ENCODE measurements at places on chromosomes 6 and 20. TPM values are rescaled to one million over a fixed set of nuclear protein-coding genes. Genes with fewer than 3 reads are reported as not detected.

GRCh38 chr6:50185006-50185405 lies 135.3 kb upstream of the DEFB112 start:
- no peak overlapping the region for H3K27ac ChIP-seq
- no peak overlapping the region for H3K4me3 ChIP-seq

- no peaks in the 10 kb centered on the region for H3K4me1 ChIP-seq
- H3K4me3 ChIP-seq: no peak overlapping the region
- H3K27me3 ChIP-seq: no peaks in the 10 kb centered on the region
- DNase-seq: no peak
- H3K36me3 ChIP-seq: peaks cover 82% of the 10 kb centered on the region
Observed at GRCh38 chr20:49248879-49249665, 28.8 kb downstream of the ZNFX1 start.

Gene SAMD5
- total RNA-seq: not detected

Gene IMPG1
- not detected for total RNA-seq

DNA sequence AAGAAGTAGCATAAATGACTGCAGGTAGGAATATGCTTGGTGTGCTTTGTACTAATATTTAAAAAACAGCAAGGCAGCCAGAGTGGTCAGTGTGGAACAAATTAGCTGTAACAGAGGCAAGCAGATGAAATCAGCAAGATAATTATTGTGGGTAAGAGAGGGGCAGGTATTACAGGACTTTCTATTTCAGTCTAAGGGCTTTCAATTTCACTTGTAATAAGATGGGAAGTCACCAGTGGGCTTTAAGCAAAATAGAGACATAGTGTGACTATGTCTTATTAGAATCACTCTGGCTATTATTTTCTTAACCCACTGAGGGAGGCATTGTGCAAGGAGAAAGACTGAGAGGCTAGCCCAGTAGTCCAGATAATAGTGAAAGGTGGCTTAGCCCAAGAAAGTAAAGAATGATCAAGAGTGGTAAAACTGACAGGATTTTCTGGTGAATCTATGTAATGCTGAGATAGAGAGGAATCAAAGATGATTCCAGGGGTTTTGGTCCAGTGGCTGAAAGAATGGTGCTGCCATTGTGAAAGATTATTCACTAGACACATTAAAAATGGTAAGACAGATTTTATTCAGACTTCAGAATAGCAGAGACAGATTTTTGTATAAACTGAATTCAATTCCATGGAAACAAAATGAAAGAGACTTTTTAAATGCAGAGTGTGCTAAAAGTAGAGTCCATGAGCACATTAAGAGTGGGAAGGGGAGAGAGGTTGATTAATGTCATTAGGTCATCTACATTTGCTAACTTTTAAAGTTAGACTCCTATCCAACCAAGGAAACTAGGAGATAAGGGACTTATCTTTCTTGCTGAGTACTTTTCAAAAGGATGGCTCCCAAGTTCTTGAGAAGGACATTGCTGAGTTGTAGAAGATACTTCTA lies 1136.0 kb downstream of the HACE1 start:
- no peak overlapping the region for H3K27ac ChIP-seq
- no peak for DNase-seq
- no peak overlapping the region for H3K4me3 ChIP-seq
- H3K27me3 ChIP-seq: no peaks in the 10 kb centered on the region
- no peaks in the 10 kb centered on the region for H3K4me1 ChIP-seq
- no peaks in the 10 kb centered on the region for H3K36me3 ChIP-seq

GRCh38 chr20:43191946-43192863 lies 2.5 kb upstream of the PTPRT start:
- peaks cover 5% of the 10 kb centered on the region for H3K27me3 ChIP-seq
- no peak for DNase-seq
- no peaks in the 10 kb centered on the region for H3K36me3 ChIP-seq

Gene SLC35D3
- total RNA-seq: not detected

DNA sequence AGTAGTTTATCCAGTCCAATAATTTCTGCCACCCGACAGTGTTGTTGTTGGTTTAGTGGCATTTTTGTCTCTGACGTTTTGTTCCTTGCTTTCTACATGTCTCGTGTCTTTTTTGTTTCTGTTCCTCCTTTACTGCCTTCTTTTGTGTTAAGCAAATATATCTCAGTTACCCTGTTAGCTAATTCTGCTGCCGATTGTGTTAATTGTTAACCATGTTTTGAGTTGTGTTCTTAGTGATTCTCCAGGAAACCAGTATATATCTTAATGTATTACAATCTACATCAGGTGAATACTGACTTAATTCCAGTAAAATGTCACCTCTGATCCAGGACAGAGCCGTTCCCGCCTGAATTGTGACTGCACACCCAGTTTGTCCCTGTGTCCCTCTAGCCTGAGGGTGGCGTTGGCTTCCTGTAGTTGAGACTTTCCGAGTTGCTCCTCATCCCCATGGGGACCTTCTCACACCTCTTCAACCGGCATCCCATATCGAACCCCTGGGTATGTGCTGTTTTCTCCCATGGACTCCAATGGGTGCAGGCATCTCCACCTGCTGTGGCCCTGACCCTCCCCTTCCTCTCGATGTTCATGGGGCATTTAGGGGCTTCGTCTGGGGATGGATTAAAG lies 35.8 kb upstream of the BHLHE23 start:
- H3K4me1 ChIP-seq: no peaks in the 10 kb centered on the region
- DNase-seq: no peak
- H3K27me3 ChIP-seq: no peaks in the 10 kb centered on the region
- no peak overlapping the region for H3K27ac ChIP-seq
- H3K4me3 ChIP-seq: no peak overlapping the region
- H3K36me3 ChIP-seq: no peaks in the 10 kb centered on the region

DNA sequence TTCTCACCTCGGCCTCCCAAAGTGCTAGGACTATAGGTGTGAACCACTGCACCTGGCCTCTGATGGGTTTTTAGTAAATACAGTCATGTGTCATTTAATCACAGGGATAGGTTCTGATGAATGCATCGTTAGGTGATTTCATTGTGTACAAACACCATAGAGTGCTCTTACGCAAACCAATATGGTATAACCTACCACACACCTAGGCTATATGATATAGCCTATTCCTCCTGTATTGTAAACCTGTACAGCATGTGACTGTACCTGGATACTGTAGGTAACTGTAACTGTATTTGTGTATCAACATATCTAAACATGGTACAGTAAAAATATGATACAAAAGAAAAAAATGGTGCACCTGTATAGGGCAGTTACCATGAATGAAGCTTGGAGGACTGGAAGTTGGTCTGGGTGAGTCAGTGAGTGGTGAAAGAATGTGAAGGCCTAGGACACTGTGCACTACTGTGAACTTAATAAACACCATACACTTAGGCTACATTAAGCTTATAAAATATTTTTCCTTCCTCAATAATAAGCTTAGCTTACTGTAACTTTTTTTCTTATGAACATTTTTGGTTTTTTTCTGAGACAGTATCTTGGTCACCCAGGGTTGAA lies 10.0 kb downstream of the BICRAL start:
- no peaks in the 10 kb centered on the region for H3K27me3 ChIP-seq
- H3K4me3 ChIP-seq: no peak overlapping the region
- no peak for DNase-seq
- no peak overlapping the region for H3K27ac ChIP-seq

GRCh38 chr6:137751768-137752560 lies 115.1 kb upstream of the TNFAIP3 start:
- no peak overlapping the region for H3K27ac ChIP-seq
- no peaks in the 10 kb centered on the region for H3K36me3 ChIP-seq
- no peaks in the 10 kb centered on the region for H3K4me1 ChIP-seq
- H3K4me3 ChIP-seq: no peak overlapping the region
- no peaks in the 10 kb centered on the region for H3K27me3 ChIP-seq

DNA sequence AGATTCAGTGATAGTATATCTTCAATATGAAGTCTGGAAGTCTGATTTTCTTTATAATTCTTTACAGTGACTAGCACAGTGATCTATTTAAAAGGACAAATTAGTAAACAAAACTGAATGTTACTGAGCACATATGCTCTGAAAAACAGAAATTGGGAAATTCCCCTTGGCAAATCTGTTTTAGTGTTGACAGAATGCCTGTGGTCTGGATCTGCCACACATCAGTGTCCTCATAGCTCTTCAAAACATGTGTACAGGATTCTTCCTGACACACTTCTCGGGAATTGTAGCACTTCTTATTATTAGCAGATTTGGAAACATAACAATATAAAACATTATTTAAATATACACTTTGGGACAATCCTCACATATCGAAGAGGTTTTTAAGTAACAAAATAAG lies 354.3 kb downstream of the COL12A1 start:
- H3K27me3 ChIP-seq: no peaks in the 10 kb centered on the region
- H3K4me1 ChIP-seq: no peaks in the 10 kb centered on the region
- no peak for DNase-seq
- no peaks in the 10 kb centered on the region for H3K36me3 ChIP-seq
- H3K27ac ChIP-seq: no peak overlapping the region

GRCh38 chr6:79687759-79688158 lies 56.6 kb downstream of the SH3BGRL2 start:
- DNase-seq: no peak
- H3K27ac ChIP-seq: no peak overlapping the region
- no peaks in the 10 kb centered on the region for H3K27me3 ChIP-seq
- no peaks in the 10 kb centered on the region for H3K4me1 ChIP-seq
- H3K4me3 ChIP-seq: no peak overlapping the region

- no peaks in the 10 kb centered on the region for H3K36me3 ChIP-seq
- H3K4me1 ChIP-seq: no peaks in the 10 kb centered on the region
- no peak for DNase-seq
Observed at GRCh38 chr20:47944682-47945081, 159.4 kb upstream of the SULF2 start.

DNA sequence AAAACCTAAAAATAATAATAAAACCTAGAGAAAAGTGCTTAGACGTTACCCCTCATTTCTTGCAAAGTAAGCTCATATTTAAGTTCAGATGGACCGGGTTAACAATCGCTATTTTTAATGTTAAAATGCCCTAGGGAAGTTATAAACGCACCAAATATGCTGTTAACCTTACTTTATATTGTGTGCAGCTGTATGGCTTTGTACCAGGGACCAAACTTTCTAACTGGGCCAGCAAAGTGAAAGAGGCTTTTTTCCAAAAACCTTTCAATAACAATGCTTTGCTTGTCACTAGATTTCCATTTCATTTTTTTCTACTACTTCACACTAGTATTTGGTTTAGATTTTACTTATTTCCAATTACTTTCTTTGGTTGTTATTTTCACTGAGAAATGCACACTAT lies 248.5 kb downstream of the FOXC1 start:
- no peaks in the 10 kb centered on the region for H3K4me1 ChIP-seq
- no peak overlapping the region for H3K4me3 ChIP-seq
- no peak overlapping the region for H3K27ac ChIP-seq
- no peak for DNase-seq
- no peaks in the 10 kb centered on the region for H3K27me3 ChIP-seq
- no peaks in the 10 kb centered on the region for H3K36me3 ChIP-seq

DNA sequence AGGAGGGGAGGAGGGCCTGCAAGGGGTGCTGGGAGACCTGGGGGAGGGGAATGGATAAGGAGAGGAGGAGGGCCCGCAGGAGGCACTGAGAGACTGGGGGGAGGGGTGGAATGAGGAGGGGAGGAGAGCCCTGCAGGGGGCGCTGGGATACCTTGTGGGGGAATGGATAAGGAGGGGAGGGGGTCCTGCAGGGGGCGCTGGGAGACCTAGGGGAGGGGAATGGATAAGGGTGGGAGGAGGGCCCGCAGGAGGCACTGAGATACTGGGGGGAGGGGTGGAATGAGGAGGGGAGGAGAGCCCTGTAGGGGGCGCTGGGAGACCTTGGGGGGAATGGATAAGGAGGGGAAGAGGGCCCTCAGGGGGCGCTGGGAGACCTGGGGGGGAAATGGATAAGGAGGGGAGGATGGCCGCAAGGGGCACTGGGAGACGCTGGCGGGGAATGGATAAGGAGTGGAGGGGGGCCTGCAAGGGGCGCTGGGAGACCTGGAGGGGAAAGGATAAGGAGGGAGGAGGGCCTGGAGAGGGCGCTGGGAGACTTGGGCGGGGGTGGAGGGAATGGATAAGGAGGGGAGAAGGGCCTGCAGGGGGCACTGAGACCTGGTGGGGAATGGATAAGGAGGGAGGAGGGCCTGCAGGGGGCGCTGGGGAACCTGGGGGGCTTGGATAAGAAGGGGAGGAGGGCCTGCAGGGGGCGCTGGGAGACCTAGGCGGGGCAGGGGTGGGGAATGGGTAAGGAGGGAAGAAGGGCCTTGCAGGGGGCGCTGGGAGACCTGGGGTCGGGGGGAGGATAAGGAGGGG lies 1.3 kb upstream of the CTCFL start:
- H3K4me1 ChIP-seq: no peaks in the 10 kb centered on the region
- no peak overlapping the region for H3K4me3 ChIP-seq
- H3K27me3 ChIP-seq: no peaks in the 10 kb centered on the region
- DNase-seq: no peak
- H3K36me3 ChIP-seq: no peaks in the 10 kb centered on the region

Gene FAM209B
- total RNA-seq: 2.2 TPM

DNA sequence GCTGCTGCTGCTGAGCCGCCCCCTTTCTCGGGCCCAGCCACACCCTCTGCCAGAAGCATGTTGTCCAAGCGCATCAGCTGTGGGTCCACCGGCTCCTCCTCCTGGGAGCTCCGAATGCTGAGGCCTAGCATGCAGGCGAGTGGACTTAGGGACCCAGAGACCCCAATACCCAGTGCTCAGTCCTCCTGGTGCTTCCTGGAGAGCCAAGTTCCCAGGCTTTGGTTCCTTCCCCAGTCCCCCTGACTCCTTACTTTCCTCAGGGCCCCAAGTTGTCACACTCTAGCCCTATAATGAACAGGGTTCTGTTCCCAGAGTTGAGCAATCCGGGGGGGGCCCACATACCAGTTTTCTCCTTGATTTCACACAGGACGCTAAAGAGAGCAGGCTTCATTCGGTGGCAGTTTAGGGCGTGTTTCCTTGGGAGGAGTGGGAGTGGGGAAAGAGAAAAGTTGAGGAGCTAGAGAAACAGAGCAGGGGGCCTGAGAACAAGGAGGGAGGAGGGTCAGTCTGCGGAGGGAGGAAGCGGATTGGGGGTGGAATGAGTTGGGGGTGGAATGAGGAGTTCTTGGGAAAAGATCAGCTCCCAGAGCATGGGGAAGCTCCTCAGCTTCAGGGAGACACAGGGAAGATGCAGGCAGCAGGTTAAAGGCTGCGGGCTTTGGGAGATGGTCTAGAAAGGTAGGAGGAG lies 1.5 kb downstream of the PBX2 start:
- peaks cover 31% of the 10 kb centered on the region for H3K36me3 ChIP-seq
- no peak for DNase-seq
- H3K4me1 ChIP-seq: peaks cover 57% of the 10 kb centered on the region
- H3K4me3 ChIP-seq: peak overlapping the region; percentile 44

DNA sequence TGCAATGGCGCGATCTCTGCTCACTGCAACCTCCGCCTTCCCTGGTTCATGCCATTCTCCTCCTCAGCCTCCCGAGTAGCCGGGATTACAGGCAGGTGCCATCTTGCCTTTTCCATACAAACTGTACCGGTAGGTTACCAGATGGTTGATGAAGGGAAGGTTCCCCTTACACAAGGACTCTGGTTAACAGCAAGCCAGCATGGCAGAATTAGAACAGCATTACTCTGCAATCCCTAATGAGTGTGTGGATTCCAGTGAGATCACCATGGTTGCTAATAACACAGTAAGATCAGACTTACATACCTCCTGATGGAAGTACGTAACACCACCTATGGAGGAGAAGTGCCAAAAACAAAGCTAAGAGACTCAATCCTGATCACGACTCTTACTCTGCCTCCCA lies 51.7 kb downstream of the TTI1 start:
- H3K4me3 ChIP-seq: no peak overlapping the region
- no peaks in the 10 kb centered on the region for H3K36me3 ChIP-seq
- H3K27me3 ChIP-seq: no peaks in the 10 kb centered on the region
- no peak overlapping the region for H3K27ac ChIP-seq
- DNase-seq: no peak

Gene HCRTR2
- total RNA-seq: not detected

Gene WFDC5
- total RNA-seq: not detected

- no peaks in the 10 kb centered on the region for H3K4me1 ChIP-seq
- H3K4me3 ChIP-seq: no peak overlapping the region
- H3K27me3 ChIP-seq: no peaks in the 10 kb centered on the region
- no peak for DNase-seq
- no peaks in the 10 kb centered on the region for H3K36me3 ChIP-seq
- H3K27ac ChIP-seq: no peak overlapping the region
Observed at GRCh38 chr6:89045011-89045387, 35.6 kb upstream of the PNRC1 start.
